ENCODE measurements at places on chromosomes 13 and 19.

GRCh38 chr13:39943711-39944110 is 288.2 kb downstream of the COG6 start:
- DNase-seq: no peak

DNA sequence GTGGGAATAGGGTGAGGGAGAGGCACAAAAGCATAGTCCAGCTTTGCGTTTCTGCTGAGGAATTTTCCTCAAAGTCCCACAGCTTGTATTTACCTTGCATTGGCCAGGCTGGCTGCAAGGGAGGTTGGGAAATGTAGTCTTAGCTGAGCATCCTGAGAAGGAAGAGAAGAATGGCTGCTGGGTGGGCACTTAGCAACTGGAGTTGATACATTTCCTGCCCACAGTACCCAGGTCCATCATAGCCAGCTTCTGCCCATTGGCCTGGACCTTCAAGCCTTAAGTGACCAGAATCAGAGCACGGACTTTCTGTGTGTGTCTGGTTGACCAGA is 112.4 kb downstream of the SIPA1L3 start:
- no peak for DNase-seq

DNA sequence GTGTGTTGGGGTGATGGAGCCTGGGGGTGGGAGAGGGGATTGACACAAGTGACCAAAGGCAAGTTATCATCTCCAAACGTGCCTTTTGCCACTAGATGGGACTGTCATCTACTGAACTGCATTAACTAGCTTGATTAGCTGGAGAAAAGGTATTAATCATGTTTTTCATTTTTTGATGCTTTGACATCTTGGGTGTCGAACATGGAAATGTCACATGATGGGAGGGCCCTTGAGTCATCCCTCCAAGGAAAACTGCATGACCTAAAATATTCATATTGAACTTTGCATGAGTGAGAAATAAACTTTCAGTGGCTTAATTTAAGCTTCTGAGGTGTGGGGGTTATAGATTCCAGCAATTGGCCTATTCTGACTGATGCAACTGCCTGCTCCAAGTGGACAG is 73.3 kb downstream of the ALOX5AP start:
- DNase-seq: no peak

DNA sequence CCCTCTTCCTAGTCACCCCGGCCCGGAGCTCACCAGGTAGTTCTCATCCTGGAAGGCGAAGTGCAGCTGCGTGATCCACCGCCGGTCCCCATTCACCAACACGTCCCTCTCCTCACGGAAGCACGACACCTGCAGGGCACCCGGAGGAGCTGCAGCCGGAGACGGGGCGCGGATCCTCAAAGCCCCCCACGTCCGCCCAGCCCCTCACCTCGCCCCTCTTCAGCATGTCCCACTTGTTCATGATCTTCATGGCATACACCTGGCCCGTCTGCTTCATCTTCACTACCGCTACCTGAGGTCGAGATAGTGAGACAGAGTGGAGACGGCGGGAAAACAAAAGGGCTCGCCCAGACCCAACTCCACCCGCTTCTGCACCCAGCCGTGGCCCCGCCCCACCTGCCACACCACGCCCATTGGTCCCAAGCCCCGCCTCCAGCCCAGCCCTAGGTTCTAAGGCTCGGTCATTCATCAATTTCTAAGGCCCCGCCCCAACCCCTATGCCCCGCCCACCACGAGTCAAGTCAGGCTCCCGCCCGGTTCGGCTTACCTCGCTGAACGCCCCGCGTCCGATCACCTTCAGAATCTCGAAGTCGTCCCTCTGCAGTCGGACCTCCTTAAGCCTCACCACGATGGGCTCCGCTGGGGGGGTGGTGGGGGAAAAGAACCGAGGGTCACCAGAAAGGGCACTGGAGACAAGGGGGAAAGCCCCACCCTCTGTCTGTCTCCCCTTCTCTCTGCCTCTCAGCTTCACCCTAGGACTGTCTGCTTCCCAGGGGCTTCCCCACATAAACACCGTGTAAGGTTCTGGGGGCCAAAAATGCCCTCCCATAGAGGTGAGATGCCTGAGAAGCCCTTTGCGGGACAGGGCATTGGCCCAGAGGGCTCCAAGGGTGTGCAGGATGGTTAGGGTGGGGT is 2.8 kb downstream of the DMPK start:
- no peak for DNase-seq

DNA sequence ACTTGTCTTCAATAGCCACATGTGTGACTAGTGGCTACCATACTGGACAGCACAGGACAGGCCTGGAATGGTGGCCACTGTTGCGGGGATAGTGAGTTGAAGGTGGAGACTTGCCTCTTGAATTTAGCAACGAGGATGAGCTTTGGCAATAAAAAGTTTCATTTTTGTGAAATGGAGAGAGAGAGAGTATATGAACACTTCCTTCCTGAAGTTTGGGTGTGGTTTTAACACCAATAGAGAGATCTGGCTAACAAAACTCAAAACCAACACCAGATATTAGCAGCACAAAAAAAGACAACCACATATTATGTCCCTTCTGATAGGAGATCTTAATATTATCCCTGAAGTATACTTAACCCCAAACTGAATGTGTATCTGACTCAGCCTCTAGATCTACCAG is 6.3 kb upstream of the LRFN3 start:
- DNase-seq: no peak

- no peak for DNase-seq
These were observed 86.4 kb upstream of the MCF2L start for GRCh38 chr13:112882555-112883024.

GRCh38 chr19:33467851-33468250 is 53.7 kb downstream of the PEPD start:
- DNase-seq: peak; percentile 56

- DNase-seq: no peak
These were observed 3.9 kb upstream of the KLK15 start for GRCh38 chr19:50837300-50837699.

DNA sequence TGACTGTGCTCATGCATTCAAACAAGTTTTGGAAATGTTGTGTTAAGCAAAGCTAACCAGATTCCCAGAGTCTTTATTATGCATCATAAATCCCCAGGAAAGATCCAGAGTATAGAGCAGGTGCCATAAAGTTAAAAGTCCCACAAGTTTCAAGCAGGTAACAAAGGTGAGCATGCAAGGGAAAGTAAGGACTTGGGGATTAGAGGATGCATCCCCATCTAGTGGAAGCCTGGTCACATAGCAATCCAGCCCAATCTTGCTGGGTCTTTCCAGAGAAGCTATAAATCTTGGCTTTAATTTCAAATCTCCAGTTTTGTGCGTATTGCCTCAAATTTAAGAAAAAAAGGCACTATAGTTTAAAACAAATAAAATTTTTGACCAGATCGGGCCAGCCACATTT is 72.7 kb downstream of the ZNF254 start:
- DNase-seq: no peak

- no peak for DNase-seq
These were observed 15.1 kb upstream of the ATP11A start for GRCh38 chr13:112674412-112675365.

- no peak for DNase-seq
These were observed 18.6 kb downstream of the IZUMO4 start for GRCh38 chr19:2115324-2115723.

DNA sequence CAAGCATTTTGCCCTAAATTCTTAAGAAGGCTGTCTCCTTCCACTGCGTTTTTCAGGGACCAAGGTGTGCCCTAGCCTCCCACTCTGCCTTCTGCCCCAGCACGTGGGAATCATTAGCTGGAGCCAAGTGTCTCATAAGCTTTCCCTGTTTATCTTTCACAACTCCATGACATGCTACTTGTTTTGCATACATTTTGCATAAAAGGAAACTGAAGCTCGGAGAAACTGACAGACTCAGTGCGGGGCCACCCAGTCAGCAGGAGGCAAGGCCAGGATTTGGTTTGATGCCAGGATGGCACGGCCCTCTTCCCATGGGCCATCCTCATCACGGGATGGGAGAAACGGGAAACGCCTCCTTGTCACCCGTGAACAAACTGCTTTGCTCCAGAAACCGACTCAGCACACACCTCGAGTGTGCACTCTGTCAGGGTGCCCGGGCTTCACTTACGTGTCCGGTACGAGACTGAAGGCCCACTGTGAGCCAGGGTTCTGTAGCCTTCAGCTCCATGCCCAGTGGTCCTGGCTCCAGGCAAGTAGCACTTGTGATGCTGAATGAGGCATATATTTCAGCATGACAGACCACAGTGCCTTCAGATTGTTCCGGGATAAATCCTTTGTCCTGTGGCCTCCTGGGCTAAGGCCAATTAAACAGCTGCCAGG is 9.6 kb downstream of the CEBPA start:
- DNase-seq: no peak

DNA sequence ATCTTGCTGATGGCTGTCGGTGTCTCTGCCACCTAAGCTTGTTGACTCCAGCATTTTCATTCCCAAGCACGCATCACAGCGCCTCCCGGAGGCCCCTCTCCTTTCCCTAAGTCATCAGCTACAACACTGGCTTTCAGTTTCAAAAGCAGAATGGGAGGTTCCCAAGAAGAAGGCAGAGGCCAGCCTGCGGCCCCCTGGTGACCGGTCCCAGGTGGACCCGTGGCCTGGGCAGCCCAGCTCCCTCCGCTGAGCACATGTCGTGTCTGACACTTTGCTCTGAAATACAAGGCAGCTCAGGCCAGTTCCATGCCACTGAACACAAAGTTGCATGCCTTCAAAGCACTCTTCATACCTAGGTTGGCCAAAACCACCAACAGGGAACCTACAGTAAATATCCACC is 8.5 kb downstream of the MLLT1 start:
- no peak for DNase-seq

GRCh38 chr13:45456196-45456972 is 8.4 kb upstream of the COG3 start:
- no peak for DNase-seq

DNA sequence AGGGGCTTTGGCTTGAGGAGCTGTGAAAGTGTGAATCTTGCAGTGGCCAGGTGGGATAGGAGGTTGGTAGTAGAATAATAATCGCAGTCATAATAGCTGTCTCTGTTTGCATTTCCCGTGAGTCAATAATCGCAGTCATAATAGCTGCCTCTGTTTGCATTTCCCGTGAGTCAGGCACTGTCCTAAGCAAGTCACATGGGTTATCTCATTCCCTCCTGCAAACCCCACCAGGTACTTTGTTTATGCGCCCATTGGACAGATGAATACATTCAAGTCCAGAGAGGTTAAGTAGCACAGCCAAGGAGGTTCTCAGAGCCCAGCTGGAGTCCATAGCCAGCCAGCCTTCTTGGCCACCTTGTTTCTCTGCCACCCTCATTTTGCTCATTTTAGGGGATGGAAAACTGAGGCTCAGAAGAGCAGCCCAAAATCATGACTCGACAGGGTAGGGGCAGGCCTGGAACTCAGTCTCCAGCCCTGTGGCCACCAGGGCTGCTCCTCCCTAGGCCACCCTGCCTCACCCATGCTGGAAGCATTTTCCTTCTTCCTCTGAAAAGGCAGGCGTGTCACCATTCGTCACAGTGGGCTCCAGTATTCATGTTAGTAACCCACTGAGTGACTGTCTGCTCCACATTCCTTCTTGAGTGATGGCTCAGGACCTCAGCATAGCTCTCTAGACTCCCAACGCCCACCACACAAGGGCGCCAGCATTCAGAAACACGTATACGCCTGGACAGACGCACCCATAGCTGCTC is 206.2 kb downstream of the URI1 start:
- no peak for DNase-seq

- DNase-seq: no peak
These were observed 104.9 kb upstream of the ABCC4 start for GRCh38 chr13:95406176-95406575.

DNA sequence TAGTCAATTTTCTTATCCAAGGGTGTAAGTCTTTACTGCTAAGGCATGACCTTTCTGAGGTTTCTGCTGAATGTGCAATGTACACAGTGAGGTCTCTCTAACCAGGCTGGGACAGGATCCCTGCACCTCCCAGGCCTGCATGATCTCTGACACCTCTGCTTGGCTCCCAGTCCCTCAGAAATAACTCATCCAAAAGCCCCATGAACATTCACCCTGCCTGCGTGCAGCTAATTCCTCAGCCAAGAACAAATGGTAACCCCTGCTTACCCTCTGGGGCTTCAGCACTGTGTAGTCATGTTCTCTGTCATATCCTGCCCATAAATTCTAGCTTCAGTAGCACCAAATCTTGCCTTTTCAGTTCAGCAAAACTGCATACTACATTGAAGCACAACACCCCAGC is 1146.3 kb upstream of the MIR17HG start:
- no peak for DNase-seq

- no peak for DNase-seq
These were observed 15.6 kb upstream of the SMARCA4 start for GRCh38 chr19:10945264-10945663.

DNA sequence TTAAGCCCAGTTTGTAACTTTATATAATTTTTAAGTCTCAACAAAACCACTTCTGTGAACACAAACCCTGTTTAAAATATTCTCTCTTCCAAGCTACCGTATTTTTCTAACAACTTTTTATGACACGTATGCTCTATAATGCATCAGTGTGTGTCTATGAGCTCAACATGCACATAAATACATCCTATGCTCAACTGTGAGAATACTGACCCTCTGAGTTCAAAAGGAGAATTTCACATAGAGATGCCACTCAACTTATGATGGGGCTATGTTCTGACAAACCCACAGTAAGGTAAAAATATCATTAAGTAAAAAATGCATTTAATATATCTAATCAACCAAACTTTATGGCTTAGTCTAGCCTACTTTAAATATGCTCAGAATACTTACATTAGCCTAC is 1139.7 kb upstream of the SPRY2 start:
- DNase-seq: no peak

- DNase-seq: no peak
These were observed 59.4 kb downstream of the SLC10A2 start for GRCh38 chr13:103006641-103007426.

GRCh38 chr13:60627071-60627686 is 230.2 kb downstream of the TDRD3 start:
- no peak for DNase-seq

DNA sequence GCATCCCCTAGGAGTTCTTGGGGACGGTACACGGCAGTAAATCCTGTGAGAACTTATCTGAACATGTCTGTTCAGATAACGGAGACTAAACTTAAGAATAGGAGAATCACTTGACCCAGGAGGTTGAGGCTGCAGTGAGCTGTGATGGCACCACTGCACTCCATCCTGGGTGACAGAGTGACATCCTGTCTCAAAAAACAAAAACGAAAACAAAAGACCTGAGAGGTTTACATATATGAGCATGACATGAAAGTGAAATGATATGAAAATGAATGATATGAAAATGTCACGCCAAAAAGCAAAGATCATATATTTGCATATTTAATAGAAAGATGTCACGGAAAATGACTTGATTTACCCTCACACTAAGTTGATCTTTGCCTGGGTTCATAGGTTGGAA is 5.8 kb downstream of the ZNF175 start:
- no peak for DNase-seq

GRCh38 chr13:109706015-109706715 is 80.2 kb downstream of the IRS2 start:
- no peak for DNase-seq

DNA sequence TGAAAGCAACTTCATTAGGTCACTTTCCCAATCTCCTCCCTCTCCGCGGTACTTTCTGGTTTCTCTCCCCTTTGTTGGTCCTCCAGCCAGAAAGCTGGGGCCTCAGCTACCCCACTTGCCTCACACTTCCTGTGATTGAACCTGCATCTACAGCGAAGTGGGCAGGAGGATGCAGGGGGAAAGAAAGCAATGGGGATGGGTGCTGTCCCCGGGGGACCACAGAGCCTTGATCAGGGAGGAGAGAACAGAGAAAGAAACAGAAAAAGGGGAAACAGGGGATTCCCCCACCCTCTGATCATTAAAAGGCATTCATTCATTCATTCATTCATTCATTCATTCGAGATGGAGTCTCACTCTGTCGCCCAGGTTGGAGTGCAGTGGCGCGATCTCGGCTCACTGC is 74.2 kb downstream of the TRPM4 start:
- DNase-seq: no peak
